ENCODE measurements at places on chromosomes 5 and 9.

- no peak for DNase-seq
Measured at GRCh38 chr9:20649381-20649780, 27.1 kb upstream of the MLLT3 start.

DNA sequence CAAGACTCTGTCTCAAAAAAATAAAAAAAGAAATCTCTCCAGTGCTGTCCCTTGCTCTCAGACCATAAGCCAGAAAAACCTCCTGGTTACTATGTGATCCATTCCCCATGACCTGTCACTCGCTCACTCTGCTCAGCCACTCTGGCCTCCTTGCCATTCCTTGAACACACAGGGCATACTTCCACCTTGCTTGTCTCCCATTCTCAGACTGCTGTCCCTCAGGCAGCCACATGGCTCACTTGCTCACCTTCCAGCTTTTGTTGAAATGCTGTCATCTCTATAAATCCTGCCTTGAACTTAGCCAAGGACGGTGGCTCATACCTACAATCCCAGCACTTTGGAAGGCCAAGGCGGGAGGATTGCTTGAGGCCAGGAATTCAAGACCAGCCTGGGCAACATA lies 82.9 kb downstream of the UGCG start:
- DNase-seq: peak; percentile 62

GRCh38 chr5:147673266-147673665 lies 109.3 kb downstream of the JAKMIP2 start:
- peak; percentile 94 for DNase-seq

DNA sequence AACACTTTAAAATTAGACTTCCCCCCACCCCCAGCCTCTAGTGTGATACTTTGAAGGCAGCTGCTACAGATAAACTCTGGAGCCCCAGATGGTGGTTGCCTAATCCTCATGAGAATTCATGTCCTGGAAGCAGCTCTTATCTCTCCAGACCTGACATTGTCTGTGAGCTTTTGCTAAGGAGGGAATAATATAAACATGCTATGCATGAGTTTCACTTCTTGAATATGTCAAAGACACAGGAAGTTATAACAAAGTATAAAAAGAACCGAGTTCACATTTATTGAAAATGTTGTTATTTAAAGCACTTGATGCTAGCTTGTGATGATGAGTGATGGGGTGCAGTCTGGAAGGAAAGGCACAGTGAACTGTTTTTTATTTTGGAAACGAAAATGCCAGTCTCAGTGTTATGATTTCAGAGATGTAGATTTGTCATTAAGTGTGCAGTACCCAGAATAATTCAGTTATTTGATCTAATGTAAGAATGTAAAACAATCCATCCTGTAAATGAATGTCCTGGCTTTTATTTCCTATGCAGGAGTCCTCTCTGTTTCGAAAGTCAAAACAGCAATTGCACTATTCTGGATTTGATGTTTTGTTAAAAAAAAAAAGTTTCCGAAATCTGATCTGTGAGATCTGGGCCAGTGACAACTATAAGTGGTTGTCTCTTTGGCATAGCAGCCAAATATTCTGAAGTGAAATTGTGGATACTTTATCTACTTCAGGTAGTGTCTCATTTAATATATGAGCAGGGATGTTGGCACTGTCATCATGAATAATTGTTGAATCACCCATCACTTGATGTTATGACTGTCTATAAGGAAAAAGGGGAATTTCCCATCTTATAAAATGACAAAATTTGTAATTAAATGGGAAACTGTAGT lies 77.0 kb downstream of the ZCCHC7 start:
- peak; percentile 84 for DNase-seq

- DNase-seq: no peak
Measured at GRCh38 chr9:109046346-109046745, 33.0 kb upstream of the CTNNAL1 start.

DNA sequence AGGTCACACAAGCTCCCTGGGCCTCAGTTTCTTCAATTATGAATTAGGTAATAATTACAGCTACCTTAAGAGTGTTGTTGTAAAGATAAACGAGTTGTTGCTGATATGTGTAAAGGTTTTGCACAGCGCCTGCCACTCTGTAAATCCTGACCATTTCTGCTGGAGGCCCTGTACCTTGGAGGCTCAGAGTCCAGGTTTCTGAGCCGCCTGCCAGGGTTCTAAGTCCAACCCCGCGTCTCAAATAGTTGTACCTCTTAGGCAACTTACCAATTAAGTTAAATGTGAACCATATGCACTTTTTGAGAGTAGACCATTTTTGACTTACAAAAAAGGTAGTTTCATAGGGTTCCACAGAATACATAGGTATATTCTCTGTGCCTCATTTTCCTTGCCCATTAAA lies 156.8 kb upstream of the KLF9 start:
- DNase-seq: no peak
